ENCODE measurements at places on chromosomes 13 and 19. TPM values are rescaled to one million over a fixed set of nuclear protein-coding genes. Genes with fewer than 3 reads are reported as not detected.

DNA sequence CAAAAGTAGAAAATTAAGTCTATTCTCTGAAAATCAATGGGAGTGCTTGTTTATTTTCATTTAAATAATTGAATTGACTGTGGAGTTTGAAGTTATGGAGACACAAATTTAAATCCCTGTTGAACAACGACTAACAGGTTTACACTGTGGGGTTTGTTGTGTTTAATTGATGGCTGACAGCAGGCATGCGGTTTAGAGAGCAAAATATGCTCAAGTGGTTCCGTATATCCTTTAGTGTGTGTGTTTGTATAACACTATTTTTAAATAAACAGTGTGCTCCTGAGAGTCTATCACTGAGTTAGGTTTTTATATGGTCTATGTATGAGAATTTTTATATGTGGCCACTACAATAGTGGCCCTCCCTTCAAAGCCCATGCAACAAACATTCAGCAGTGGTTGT lies 332.0 kb downstream of the GPC6 start:
- H3K27ac ChIP-seq: no peak overlapping the region
- no peaks in the 10 kb centered on the region for H3K36me3 ChIP-seq
- peaks cover 30% of the 10 kb centered on the region for H3K4me1 ChIP-seq
- H3K4me3 ChIP-seq: no peak overlapping the region

The MCEMP1 gene
- total RNA-seq: not detected

DNA sequence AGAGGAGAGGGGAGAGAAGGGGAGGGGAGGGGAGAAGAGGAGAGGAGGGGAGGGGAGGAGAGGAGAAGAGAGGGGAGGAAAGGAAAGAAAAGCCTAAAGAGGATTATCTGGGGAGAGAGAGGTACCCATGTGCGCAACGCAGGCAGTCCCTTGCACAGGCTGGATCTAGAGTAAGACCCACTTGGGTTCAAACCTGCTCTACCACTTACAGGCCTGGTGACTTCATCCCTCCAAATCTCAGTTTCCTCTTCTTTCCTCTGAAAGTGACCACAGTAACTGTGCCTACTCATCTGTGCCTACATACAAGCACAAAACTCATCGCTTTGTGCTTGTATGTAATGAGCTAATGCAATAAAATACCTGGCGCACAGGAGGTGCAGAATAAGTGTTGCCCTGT lies 732 bp upstream of the MAP1S start:
- no peak for DNase-seq
- peaks cover 32% of the 10 kb centered on the region for H3K4me1 ChIP-seq
- peak overlapping the region; percentile 75 for H3K4me3 ChIP-seq
- no peaks in the 10 kb centered on the region for H3K27me3 ChIP-seq

GRCh38 chr19:48992581-48993174 lies 431 bp downstream of the GYS1 start:
- H3K27me3 ChIP-seq: no peaks in the 10 kb centered on the region
- peak overlapping the region; percentile 98 for H3K4me3 ChIP-seq
- peaks cover 13% of the 10 kb centered on the region for H3K36me3 ChIP-seq
- H3K4me1 ChIP-seq: peaks cover 40% of the 10 kb centered on the region
- no peak for DNase-seq

- H3K27ac ChIP-seq: peak within 1 kb of the TSS; percentile 93
- peak; percentile 92 for DNase-seq
Measured at GRCh38 chr19:44051650-44052402, at the start of gene ZNF223. ZNF223 (plus strand) TSS chr19:44052036; CDS start chr19:44055177, 3,141 bp downstream.

GRCh38 chr13:22114630-22115311 lies 443.9 kb downstream of the FGF9 start:
- no peak overlapping the region for H3K4me3 ChIP-seq
- H3K27ac ChIP-seq: no peak overlapping the region
- no peaks in the 10 kb centered on the region for H3K36me3 ChIP-seq
- no peak for DNase-seq

- peaks cover 8% of the 10 kb centered on the region for H3K4me1 ChIP-seq
- no peak for DNase-seq
- peaks cover 22% of the 10 kb centered on the region for H3K27me3 ChIP-seq
- H3K36me3 ChIP-seq: peaks cover 2% of the 10 kb centered on the region
- H3K4me3 ChIP-seq: no peak overlapping the region
Measured at GRCh38 chr19:47022140-47022536, 2.5 kb downstream of the NPAS1 start.

DNA sequence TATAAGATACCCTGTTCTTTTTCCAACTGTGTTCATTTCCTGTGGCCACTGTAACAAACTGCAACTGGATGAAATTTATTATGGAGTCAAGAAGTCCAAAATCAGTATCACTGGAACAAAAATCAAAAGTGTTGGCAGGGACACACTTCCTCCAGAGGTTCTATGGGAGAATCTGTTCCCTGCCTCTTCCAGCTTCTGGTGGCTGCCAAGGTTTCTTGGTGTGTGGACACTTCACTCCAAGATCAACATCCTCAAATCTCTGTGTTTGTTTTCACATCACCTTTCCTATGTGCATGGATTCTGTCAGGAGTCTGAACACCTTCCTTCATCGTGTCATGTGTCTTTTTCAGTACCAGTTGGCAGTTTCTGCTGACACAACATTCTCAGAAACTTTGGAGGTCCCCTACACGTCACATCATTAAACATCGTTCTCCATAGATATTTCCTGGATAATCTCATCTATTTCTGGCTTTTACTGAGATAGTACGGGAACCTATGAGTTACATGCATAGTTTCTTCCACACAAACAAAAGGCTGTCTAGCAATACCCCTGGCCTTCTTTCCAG lies 15.2 kb upstream of the EFNB2 start:
- no peak for DNase-seq
- H3K27ac ChIP-seq: peak overlapping the region; percentile 4
- H3K4me1 ChIP-seq: peaks cover 22% of the 10 kb centered on the region

GRCh38 chr13:24877531-24877930 lies 113.6 kb downstream of the RNF17 start:
- H3K36me3 ChIP-seq: no peaks in the 10 kb centered on the region
- H3K4me3 ChIP-seq: no peak overlapping the region

GRCh38 chr13:99013951-99014350 lies 36.1 kb upstream of the DOCK9 start:
- H3K27ac ChIP-seq: no peak overlapping the region
- H3K36me3 ChIP-seq: peaks cover 2% of the 10 kb centered on the region
- H3K27me3 ChIP-seq: no peaks in the 10 kb centered on the region
- H3K4me3 ChIP-seq: no peak overlapping the region

The NAPSA gene
- total RNA-seq: 0.27 TPM

DNA sequence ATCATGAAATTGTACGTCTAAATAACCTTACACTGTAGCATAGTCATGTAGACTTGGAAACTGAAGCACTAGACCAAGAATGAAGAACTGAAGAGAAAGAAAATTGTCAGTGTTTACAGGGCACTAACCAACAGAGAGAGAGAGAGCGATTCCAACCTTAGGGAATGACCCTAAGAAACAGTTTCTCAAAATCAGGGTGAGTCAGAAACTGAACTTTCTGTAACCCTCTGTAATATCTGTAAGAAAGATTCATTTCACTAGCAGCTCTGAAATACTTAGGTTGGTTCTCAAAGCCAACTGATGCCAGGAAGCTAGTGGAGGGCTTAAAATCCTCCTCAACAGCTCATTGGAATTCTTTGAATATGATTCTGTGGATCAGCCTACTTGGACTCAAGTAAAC lies 936.9 kb downstream of the EFNB2 start:
- H3K4me3 ChIP-seq: no peak overlapping the region
- H3K27ac ChIP-seq: no peak overlapping the region
- peaks cover 10% of the 10 kb centered on the region for H3K4me1 ChIP-seq

DNA sequence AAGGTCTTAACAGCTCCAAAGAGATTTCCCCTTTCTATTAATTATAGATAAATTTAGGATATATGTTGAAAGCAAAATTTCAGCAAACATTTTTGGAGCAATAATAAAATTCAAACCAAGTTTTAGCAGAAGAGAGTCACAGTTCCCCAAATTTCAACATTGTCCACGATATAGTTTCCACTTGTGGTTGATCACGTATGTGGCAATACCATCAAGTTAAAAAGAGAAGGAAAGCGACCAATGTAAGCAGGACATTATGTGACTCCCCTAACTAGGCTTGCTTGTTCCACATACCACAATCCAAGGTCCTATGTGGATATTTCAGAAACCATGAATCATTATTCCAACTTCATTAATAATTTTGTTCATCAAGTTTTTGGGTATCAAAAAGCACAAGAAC lies 52.8 kb downstream of the ELF1 start:
- H3K27ac ChIP-seq: no peak overlapping the region
- no peak overlapping the region for H3K4me3 ChIP-seq
- H3K4me1 ChIP-seq: peaks cover 11% of the 10 kb centered on the region
- no peak for DNase-seq

GRCh38 chr19:41577833-41578232 lies 1.9 kb downstream of the CEACAM21 start:
- H3K27me3 ChIP-seq: peaks cover 25% of the 10 kb centered on the region
- H3K4me3 ChIP-seq: no peak overlapping the region

The CGB2 gene
- total RNA-seq: not detected

The ONECUT3 gene
- total RNA-seq: not detected

The BCAM gene
- 4.3 TPM for total RNA-seq

The NTF4 gene
- total RNA-seq: 1.6 TPM

GRCh38 chr13:19864746-19865309 lies 1.4 kb upstream of the ZMYM5 start:
- no peaks in the 10 kb centered on the region for H3K27me3 ChIP-seq
- no peaks in the 10 kb centered on the region for H3K36me3 ChIP-seq
- DNase-seq: no peak
- peak overlapping the region; percentile 91 for H3K27ac ChIP-seq

The ZNF724 gene
- 3.0 TPM for total RNA-seq

- H3K27me3 ChIP-seq: no peaks in the 10 kb centered on the region
- no peaks in the 10 kb centered on the region for H3K36me3 ChIP-seq
- no peak overlapping the region for H3K4me3 ChIP-seq
Measured at GRCh38 chr13:43988302-43988701, 108.6 kb downstream of the LACC1 start.

DNA sequence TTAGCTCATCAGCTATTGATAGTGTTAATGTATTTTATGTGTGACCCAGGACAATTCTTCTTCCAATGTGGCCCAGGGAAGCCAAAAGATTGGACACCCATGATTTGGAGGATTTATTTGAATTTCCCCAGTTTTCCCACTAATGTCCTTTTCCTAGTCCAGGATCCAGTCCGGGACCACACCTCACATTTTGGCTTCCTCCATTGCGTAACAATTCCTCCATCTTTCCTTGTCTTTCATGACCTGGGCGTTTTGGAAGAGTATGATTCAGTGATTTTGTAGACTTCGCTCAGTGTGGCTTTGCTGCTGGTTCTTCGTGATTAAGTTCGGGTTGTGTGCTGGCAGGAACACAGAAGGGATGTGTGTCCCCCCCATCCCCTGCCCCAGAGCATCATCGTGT lies 3.3 kb upstream of the ATP4A start:
- no peak overlapping the region for H3K27ac ChIP-seq
- no peak overlapping the region for H3K4me3 ChIP-seq
- no peaks in the 10 kb centered on the region for H3K4me1 ChIP-seq
- DNase-seq: no peak

- DNase-seq: peak; percentile 60
- H3K4me3 ChIP-seq: peak overlapping the region; percentile 0
- peaks cover 4% of the 10 kb centered on the region for H3K36me3 ChIP-seq
Measured at GRCh38 chr13:114067381-114067885, 65.0 kb downstream of the RASA3 start.

DNA sequence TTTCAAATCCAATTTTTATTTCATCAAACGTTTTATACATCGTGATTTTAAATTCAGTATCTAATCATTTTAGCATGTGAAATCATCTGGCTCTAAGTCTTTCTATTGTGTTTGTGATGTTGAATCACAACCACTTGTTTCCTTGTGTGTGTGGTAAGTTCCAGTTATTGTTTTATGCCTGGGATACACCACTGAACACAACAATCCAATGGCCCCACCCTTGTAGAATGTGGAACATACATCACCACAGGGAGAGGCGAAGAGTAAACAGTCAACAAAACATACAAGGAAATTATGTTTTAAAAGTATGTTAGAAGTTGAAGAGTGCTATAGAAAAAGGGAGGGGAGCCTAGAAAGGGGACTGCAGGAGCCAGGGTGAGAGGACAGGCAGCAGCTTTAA lies 100.5 kb downstream of the EPSTI1 start:
- H3K36me3 ChIP-seq: no peaks in the 10 kb centered on the region
- H3K27me3 ChIP-seq: no peaks in the 10 kb centered on the region
- H3K4me3 ChIP-seq: no peak overlapping the region
- no peak overlapping the region for H3K27ac ChIP-seq
- H3K4me1 ChIP-seq: peaks cover 8% of the 10 kb centered on the region

- no peaks in the 10 kb centered on the region for H3K27me3 ChIP-seq
- H3K36me3 ChIP-seq: peaks cover 2% of the 10 kb centered on the region
- H3K4me3 ChIP-seq: no peak overlapping the region
Measured at GRCh38 chr19:3201072-3201700, 15.5 kb downstream of the NCLN start.

DNA sequence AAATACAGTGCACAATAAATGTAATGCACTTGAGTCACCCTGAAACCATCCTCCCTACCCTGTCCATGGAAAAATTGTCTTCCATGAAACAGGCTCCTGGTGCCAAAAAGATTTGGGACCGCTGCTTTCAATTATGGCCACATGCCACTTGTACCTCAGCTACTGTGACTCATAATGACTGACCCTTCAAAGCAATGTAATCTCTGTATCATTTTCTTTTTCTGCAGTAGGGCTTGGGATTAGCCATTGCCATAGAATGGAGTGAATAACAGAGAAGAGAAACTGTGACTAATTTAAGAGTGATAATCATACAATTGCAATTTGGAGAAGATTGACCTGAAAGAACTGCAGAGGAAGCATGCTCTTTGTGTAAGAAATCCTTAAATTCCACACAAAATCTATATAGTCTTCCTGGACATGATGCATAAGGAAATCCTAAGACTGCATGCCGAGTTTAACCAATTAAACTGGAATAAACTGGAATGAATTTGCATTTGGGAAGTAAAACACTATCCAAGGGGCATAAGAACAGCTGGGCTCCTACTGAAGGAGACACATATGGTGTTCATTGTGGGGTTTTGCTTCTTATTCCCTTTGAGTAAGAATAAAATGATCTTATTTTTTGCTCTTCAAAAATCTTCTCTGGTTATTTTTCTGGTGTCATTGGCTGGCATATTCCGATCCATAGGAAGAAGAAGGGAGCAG lies 59.5 kb upstream of the SLC7A1 start:
- H3K27me3 ChIP-seq: no peaks in the 10 kb centered on the region
- no peaks in the 10 kb centered on the region for H3K4me1 ChIP-seq
- DNase-seq: no peak
- H3K36me3 ChIP-seq: peaks cover 4% of the 10 kb centered on the region

DNA sequence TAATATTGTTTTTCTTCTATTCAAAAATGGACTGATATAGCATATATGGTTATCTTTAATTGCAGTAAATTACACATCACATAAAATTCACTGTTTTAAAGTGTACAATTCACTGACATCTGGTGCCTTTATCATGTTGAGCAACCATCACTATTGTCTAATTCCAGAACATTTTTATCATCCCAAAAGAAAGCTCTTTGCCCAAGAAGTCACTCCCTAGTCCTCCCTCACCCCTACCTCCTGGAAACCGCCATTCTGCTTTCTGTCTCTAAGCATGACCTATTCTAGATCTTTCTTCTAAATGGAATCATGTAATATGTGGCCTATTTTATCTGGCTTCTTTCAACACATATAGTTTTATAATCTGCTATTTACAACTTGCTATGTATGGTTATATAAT lies 525.6 kb downstream of the DCT start:
- no peaks in the 10 kb centered on the region for H3K36me3 ChIP-seq
- DNase-seq: no peak
- no peak overlapping the region for H3K27ac ChIP-seq
- H3K27me3 ChIP-seq: no peaks in the 10 kb centered on the region
